ENCODE measurements at places on chromosomes 3 and 15.

GRCh38 chr3:12424635-12425319 lies 59.5 kb upstream of the TSEN2 start:
- H3K4me1 ChIP-seq: peaks cover 41% of the 10 kb centered on the region
- no peak for DNase-seq
- H3K36me3 ChIP-seq: no peaks in the 10 kb centered on the region
- no peak overlapping the region for H3K27ac ChIP-seq
- H3K4me3 ChIP-seq: no peak overlapping the region

GRCh38 chr3:177673112-177673914 lies 476.0 kb upstream of the TBL1XR1 start:
- H3K27me3 ChIP-seq: no peaks in the 10 kb centered on the region
- H3K27ac ChIP-seq: no peak overlapping the region
- H3K4me3 ChIP-seq: no peak overlapping the region
- peaks cover 12% of the 10 kb centered on the region for H3K4me1 ChIP-seq
- no peaks in the 10 kb centered on the region for H3K36me3 ChIP-seq
- DNase-seq: no peak

DNA sequence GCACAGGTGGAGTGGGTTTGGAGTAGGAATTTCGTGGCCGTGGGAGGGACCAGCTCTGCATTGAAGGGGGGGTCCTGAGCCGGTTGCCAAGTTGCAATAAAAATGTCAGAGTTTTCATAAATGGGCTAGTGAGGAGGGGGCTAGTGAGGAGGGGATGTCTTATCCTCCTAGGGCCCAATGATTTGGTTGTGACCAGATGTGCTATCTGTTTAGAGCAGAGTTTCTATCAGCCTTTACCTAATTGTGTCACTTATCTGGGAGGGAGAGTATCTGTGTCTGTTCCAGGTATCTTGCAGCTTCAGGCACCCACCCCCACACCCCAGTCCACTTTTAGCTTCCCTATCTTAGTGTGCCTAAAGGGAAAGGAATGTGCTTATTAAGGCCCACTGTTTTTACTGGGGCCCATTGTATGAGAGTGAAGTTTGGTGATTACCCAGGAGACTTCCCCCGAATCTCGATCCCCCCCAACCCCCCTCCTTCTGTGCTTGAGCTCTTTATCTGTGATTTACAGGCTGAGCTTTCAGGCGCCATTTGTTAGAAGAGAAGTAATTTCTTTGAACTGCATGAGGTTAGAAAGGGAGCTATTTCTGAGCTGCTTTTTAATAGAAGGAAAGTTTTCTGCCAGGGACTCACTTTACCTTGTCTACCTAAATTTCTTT lies 42.6 kb downstream of the PPCDC start:
- H3K4me1 ChIP-seq: peaks cover 3% of the 10 kb centered on the region
- no peaks in the 10 kb centered on the region for H3K36me3 ChIP-seq
- no peak overlapping the region for H3K4me3 ChIP-seq
- no peak for DNase-seq
- H3K27me3 ChIP-seq: no peaks in the 10 kb centered on the region

GRCh38 chr3:146466604-146467003 lies 2.8 kb downstream of the PLSCR2 start:
- no peaks in the 10 kb centered on the region for H3K4me1 ChIP-seq
- H3K36me3 ChIP-seq: no peaks in the 10 kb centered on the region
- H3K4me3 ChIP-seq: no peak overlapping the region
- H3K27me3 ChIP-seq: no peaks in the 10 kb centered on the region
- DNase-seq: no peak

DNA sequence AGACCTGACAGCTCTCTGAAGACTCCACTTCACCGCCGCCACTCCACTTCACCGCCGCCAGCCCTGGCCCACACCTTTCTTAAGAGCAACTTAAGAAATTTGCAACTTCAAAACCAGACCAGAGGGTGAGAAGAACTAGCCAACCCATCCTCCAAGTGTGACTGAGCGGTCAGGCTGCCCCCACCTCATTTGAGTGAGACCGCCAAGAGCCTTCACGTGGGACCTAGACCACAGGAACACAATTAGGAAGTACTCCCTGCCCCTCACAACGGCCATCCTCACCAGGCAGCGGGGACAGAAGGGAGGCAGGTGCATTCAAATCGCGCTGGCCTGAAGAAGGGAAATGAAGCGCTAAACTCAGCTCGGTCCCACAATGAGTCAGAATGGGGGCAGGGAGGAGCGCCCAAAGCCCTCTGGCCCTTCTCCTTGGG lies 156.8 kb upstream of the BCL6 start:
- DNase-seq: no peak
- no peak overlapping the region for H3K27ac ChIP-seq
- H3K36me3 ChIP-seq: no peaks in the 10 kb centered on the region
- no peaks in the 10 kb centered on the region for H3K27me3 ChIP-seq

DNA sequence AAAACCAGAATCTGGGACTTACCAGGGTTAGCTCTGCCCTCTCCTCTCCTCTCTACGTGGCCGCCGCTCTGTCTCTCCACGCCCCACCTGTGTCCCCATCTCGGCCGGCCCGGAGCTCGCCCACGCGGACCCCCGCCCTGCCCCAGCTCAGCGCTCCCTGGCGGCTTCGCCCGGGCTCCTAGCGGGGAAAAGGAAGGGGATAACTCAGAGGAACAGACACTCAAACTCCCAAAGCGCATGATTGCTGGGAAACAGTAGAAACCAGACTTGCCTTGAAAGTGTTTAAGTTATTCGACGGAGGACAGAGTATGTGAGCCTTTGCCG lies 5.4 kb downstream of the ISL2 start:
- no peak overlapping the region for H3K4me3 ChIP-seq
- H3K27me3 ChIP-seq: peaks cover 100% of the 10 kb centered on the region
- no peaks in the 10 kb centered on the region for H3K36me3 ChIP-seq
- peaks cover 61% of the 10 kb centered on the region for H3K4me1 ChIP-seq

DNA sequence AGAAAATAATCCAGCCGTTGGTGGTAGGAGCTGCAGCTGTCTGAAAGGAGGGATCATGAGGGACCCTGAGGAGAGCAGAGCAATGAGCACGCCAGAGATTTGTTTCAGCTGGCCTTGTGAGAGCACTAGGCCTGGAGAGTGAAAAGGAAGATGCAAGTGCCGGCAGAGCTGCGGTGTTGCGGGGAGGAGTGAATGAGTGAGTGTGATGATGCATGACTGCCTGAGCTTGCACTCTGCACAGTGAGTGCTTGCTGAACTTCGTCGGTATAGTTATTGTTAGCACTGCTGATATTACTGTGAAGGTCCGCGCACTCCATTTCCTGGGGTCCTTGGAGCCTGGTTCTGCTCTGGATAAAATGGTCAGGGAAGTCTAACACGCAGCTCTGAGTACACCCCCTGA lies 23.2 kb downstream of the EIF1B start:
- H3K27ac ChIP-seq: no peak overlapping the region
- H3K36me3 ChIP-seq: no peaks in the 10 kb centered on the region
- no peak overlapping the region for H3K4me3 ChIP-seq
- no peaks in the 10 kb centered on the region for H3K4me1 ChIP-seq

DNA sequence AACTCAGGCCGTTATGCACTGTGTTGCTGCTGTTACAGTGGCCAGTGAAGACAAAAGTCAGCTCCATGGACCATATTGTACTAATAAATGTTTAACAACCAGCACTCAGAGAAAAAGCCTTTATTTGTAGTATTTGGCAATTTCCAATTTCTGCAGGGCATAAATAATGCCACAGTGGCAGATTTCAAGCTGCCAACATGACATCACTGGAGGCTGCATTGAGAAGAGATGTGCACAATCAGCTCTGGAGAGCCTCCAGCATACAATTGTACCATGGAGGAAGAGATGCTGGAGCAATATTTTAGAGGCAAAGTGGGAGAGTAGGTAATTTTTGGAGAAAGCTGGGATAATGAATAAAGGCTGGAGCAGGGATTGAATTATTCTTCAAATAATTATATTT lies 9.7 kb upstream of the ALCAM start:
- no peak for DNase-seq
- no peaks in the 10 kb centered on the region for H3K36me3 ChIP-seq
- H3K4me1 ChIP-seq: no peaks in the 10 kb centered on the region
- no peak overlapping the region for H3K4me3 ChIP-seq
- no peak overlapping the region for H3K27ac ChIP-seq

DNA sequence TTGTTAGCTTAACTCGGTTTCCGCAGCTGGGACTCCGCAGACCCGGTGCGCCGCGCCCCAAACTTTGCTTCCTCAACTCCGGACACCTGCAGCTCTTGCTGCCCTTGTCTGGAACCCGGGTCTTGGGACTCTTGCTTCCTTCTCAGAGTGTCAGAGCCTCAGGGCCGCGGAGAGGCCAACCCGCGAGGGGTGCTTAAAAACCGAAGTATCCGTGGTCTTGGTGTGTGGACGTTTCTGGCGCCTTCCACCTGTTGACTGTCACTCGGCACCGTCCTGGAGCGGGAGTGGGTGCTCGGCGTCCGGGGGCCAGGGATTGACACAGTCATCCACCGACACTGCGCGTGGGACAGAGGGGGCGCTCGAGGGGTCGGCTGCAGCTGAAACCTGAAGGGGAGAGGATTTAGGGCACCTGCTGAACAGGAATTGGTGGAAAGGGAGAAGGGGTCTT lies 386 bp downstream of the SQOR start:
- H3K27me3 ChIP-seq: no peaks in the 10 kb centered on the region
- peak overlapping the region; percentile 72 for H3K4me3 ChIP-seq
- peak; percentile 71 for DNase-seq
- no peaks in the 10 kb centered on the region for H3K36me3 ChIP-seq
- peak overlapping the region; percentile 87 for H3K27ac ChIP-seq
- H3K4me1 ChIP-seq: peaks cover 70% of the 10 kb centered on the region

DNA sequence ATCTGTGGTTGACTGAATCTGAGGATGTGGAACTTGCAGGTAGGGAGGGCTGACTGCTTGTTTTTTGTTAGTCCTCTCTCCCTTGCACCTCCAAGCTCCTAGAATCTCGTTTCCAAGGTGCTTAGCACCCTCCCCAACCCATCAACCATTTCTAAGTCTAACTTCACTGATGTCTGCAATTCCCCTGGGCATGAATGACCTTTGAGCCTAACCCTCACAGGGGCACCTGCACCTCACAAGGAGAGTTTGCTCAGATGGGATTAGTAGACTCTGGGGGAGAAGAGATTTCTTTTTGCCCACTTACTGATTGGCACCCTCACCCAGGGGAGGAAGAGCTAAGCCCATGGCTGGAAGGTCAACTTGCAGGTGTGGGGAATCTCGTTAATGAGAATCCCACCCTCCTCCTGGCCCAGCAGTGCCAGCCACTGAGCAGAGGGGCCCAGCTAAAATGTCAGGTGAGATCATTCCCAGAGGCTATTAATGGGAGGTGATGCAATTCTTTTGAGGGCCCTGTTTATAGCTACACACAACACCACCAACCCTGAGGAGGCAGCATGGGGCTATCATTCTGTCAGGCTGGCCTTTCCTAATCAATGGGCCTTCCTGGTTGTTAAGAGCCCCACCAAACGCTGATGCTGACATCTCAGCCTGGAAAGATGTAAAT lies 81.6 kb upstream of the HERC1 start:
- H3K27ac ChIP-seq: no peak overlapping the region
- H3K4me1 ChIP-seq: peaks cover 31% of the 10 kb centered on the region
- no peaks in the 10 kb centered on the region for H3K27me3 ChIP-seq
- H3K36me3 ChIP-seq: no peaks in the 10 kb centered on the region

DNA sequence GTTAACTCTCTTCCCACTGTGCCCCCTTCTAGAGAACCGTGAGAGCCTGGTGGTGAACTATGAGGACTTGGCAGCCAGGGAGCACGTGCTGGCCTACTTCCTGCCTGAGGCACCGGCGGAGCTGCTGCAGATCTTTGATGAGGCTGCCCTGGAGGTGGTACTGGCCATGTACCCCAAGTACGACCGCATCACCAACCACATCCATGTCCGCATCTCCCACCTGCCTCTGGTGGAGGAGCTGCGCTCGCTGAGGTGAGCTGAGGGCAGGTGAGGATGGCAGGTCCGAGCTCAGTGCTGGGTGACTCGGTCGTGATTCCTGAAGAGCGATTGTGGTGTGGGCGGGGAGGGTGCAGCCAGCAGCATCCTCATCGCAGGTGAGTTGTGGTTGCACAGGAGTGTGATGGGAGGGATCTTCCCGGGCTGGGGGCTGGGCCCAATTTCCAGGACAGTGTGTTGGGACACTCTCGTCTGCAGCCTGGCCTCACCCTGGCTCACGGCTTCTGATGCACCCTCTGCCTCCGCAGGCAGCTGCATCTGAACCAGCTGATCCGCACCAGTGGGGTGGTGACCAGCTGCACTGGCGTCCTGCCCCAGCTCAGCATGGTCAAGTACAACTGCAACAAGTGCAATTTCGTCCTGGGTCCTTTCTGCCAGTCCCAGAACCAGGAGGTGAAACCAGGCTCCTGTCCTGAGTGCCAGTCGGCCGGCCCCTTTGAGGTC lies 8.0 kb downstream of the MCM2 start:
- H3K27ac ChIP-seq: no peak overlapping the region
- no peaks in the 10 kb centered on the region for H3K36me3 ChIP-seq
- DNase-seq: no peak
- no peak overlapping the region for H3K4me3 ChIP-seq
- H3K27me3 ChIP-seq: no peaks in the 10 kb centered on the region
- H3K4me1 ChIP-seq: no peaks in the 10 kb centered on the region

DNA sequence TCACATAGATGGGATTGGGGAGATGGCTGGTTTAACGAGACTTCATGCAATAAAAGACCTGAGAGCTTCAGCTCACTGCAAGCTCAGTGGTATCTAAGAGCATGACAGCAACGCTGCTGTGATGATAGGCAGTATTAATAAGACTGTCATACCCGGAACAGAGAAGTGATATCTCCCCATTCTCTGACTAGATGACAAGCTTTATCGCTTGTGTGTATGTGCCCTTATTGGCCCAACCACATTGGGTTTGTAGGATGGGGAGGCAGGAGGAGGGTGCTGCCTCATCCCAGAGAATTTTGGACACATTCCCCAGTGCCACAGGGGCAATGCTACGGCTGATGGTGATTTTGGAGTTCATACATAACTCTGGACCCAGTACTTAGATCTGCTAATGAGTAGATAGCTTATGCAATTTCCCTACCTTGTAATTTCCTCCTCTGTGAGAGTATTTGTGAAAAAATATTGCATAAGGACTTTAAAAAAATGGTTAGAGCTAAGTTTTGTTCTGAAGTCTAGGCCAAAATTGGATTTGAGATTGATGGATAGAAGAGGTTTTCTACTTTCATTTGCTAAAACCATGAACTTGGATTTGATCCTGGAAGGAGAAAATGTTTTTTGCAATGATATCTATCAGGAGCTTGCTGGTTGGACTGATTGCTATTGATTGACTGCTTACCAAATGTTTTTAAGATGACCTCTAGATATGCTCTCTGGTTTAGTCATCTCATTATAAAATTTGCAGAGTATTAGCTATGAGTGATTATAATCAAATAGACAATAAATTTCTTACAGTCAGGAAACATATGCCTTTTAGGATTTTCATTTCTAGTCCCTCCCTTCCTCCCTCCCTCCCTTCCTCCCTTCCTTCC lies 14.0 kb upstream of the TMEM212 start:
- no peaks in the 10 kb centered on the region for H3K27me3 ChIP-seq
- H3K4me1 ChIP-seq: peaks cover 55% of the 10 kb centered on the region
- no peak overlapping the region for H3K4me3 ChIP-seq
- H3K36me3 ChIP-seq: no peaks in the 10 kb centered on the region
- peak overlapping the region; percentile 64 for H3K27ac ChIP-seq

GRCh38 chr3:102068736-102069135 lies 219.4 kb downstream of the NFKBIZ start:
- no peaks in the 10 kb centered on the region for H3K36me3 ChIP-seq
- DNase-seq: no peak
- H3K4me3 ChIP-seq: no peak overlapping the region

- no peak for DNase-seq
- H3K4me3 ChIP-seq: no peak overlapping the region
- H3K36me3 ChIP-seq: no peaks in the 10 kb centered on the region
- H3K27ac ChIP-seq: peak overlapping the region; percentile 70
Observed at GRCh38 chr15:87949151-87949574, 307.4 kb downstream of the NTRK3 start.

All from heart right ventricle (tissue), 16 donors.